ENCODE measurements at places on chromosomes 16 and 17. TPM values are rescaled to one million over a fixed set of nuclear protein-coding genes. Genes with fewer than 3 reads are reported as not detected.
A peak's percentile ranks its signal among the peaks of the same experiment; 100 is the strongest.

Gene TOX3
- total RNA-seq: 2.1 TPM

Gene MYH4
- total RNA-seq: not detected

Gene ZNF624
- total RNA-seq: 1.8 TPM

Gene GFAP
- 0.42 TPM for total RNA-seq

Gene OR1F1
- not detected for total RNA-seq

Gene GNPTG
- 31.4 TPM for total RNA-seq

Gene VAT1L
- total RNA-seq: 0.17 TPM

Gene TOM1L2
- total RNA-seq: 5.0 TPM

Gene PRR29
- not detected for total RNA-seq

Gene ST6GALNAC1
- 2.1 TPM for total RNA-seq

Gene MYH2
- total RNA-seq: 0.23 TPM

Gene SDR42E1
- total RNA-seq: 6.5 TPM

Gene SMPD3
- total RNA-seq: 10.6 TPM

Gene TM4SF5
- 32.5 TPM for total RNA-seq

- DNase-seq: no peak
These were observed 34.4 kb downstream of the PMFBP1 start for GRCh38 chr16:72137380-72138063.

DNA sequence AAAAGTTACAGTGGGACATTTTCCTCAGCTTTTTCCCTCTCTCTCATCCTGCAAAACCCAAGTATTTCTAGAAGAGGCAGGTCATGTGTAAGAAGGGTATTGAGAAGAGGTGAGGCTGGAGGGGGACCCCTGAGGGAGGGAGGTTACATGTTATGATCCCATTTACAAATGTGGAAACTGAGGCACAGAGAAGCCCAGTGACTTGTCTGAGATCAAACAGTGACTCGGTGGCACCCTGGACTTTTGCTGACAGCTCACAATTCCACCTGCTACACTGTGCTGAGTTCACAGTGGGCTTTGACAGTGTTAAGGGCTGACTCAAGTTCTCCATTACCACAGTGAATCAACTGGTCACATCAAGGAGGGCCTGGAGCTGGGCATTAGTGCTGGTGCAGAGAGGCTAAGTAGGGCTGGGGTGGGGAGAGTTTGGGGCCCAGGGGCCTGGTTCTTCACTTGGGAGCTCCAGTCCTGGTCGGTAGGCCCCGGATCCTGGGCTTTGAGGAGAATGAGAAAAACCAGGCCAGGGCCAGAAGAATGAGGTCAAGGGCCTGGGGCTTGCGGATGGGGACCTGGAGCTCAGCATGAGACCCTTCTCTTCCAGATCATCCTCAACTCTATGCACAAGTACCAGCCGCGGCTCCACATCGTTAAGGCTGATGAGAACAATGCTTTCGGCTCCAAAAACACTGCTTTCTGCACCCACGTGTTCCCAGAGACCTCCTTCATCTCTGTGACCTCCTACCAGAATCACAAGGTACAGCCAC, 26.0 kb downstream of the TBX4 start:
- no peak for DNase-seq

DNA sequence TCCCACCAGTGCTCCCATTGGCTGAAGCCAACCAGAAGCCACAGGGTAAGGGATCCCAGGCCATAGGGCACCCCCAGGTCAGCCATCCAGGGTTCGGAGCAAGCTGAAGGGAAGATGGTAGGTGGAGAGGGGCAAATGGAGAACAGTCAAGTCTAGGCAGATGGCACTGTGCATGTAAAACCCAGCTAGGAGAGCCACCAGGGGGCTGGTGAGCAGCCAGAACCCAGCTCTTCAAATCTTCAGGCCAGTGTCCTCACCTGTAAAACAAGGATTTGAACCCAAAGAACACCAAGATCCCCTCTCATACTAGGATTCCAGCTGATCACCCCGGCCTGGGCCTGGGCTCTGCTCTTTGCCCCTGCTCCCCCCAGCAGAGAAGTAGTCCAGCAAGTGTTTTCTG, 43.5 kb downstream of the GINS3 start:
- no peak for DNase-seq

- no peak for DNase-seq
These were observed 10.3 kb downstream of the MPP3 start for GRCh38 chr17:43822570-43823190.

DNA sequence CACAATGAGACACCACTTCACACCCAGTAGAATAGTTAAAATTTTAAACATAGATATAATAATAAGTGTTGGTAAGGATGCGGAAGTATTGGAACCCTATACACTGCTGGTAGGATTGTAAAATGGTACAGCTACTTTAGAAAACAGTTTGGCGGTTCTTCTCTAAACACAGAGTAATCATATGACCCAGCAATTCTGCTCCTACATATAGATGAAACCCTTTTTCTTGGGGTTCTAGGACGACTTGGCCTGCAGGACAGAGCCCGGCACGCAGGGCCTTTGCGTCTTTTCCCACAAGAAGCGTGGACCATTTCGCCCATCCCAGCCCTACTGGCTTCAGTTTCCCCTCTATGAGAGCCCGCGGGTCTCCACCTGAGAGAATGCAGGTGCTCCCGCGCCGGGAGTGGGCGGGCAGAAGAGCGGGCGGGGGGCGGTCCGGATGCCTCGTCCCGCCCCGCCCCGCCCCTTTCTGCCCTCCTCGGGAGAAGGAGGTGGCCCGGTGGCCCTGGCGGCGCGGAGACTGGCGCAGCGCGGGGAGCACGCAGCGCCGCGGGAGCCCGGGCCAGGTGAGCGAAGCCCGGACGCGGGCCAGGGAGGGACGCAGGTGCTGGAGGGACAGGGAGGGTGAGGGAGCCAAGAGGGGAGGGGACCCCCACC, at the start of gene SDR42E2:
Gene SDR42E2 (plus strand): TSS at position 508 of the 657 bp plus-strand sequence. CDS start 3,077 bp downstream, outside the sequence.
- DNase-seq: no peak

GRCh38 chr17:68195667-68196393, 52.0 kb upstream of the AMZ2 start:
- DNase-seq: no peak

- DNase-seq: peak; percentile 95
These were observed at the start of gene COQ7 for GRCh38 chr16:19067349-19068236. COQ7 (plus strand) TSS chr16:19067614; CDS start chr16:19067665, 51 bp downstream.

DNA sequence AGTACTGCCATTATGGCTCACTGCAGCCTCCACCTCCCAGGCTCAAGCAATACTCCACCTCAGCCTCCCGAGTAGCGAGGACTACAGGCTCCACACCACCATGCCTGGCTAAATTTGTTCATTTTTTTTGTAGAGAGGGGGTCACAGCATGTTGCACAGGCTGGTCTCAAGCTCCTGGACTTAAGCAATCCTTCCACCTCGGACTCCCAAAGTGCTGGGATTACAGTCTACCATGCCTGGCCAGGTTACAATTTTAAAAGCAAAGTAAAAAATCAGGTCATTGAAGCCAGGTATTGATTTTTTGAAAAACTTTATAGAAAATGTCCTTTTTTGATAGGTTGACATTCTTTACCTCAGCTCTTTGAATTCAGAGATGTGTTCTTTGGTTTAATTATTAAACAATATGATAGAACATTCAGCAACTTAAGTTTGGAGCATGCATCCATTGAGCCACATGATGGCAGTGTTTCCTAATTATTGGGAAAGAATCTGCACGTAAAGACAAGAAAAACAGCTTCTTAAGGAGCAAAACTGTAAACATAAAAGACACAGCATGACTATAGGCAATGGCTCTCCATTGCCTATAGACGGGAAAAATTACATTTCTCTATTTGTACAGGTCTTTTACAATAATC, 1.7 kb upstream of the SLC16A11 start:
- DNase-seq: no peak

DNA sequence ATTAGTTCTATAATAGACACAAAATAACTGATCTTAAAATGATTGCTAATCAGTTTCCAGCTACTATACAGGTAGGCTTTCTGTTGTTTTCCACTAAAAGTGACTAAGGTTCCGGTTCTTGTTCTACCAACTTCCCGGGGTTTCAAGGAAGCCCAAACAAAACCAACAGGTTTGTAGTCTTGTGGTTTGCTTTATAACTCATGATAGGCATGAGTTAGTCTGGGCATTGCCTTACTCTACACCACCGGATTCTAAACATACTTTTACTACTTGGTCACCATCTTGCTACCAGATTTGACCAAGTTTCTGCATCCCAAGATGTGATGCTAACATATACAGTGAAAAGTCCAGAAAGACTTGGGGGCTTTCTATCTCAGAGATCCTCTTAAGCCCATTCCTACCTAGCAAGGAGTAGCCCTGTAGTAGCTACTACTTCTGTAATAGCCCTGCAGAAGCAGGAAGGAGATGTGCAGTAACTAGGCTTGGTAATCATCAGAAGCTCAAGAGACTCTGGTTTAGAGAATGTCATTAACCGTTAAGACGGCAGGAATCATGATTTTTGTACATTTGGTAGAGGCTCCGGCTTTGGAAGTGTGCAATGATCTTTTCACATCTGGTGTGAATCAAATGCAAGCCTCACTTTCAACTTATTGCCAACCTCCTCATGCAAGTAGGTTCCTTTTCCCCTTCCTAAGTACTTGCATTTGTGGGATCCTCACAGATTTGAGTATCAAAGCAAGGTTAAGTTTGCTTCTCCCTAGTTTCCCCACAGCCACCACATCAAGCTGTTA, 1.6 kb downstream of the FAM117A start:
- no peak for DNase-seq

- DNase-seq: no peak
These were observed 28.0 kb downstream of the NXN start for GRCh38 chr17:951325-952132.

- DNase-seq: no peak
These were observed 9.0 kb downstream of the ZNF23 start for GRCh38 chr16:71453036-71453435.

GRCh38 chr16:89009343-89010209, 32.6 kb upstream of the CBFA2T3 start:
- DNase-seq: no peak

DNA sequence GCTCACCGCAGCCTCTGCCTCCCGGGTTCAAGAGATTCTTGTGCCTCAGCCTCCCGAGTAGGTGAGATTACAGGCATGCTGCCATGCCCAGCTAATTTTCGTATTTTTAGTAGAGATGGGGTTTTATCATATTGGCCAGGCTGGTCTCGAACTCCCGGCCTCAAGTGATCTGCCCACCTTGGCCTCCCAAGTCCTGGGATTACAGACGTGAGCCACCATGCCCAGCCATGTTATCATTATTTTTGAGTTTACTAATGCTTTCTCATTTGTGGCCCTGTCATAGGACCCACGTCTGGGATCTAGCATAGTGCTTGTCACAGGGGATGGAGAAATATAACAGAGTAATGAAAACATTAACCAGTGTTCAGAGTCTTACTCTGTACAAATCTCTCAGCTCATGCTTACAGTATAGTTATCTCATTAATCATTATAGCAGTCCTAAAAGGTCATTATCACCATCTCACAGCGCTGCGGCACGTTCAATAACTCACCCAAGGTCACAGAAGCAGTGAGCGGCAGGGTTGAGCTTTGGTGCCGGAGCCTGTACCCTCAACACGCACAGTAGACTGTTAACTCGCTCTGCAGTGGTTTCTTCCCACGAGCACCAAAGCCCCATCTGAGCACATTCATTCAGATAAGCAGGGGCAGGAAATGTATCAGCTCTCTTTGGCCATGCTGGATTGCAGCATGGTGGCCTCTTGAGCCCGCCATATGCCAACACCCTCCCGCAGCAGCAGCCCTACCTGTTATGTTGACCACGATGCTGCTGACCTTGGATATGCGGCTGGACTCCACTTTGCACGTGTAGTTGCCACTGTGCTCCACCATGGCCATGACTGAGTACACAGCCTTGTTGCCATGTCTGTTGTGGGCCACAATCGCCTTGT, 21.4 kb downstream of the PECAM1 start:
- DNase-seq: no peak

GRCh38 chr17:57463103-57463885, 207.0 kb downstream of the MSI2 start:
- DNase-seq: no peak

GRCh38 chr16:85562093-85562786, 50.9 kb upstream of the GSE1 start:
- no peak for DNase-seq

DNA sequence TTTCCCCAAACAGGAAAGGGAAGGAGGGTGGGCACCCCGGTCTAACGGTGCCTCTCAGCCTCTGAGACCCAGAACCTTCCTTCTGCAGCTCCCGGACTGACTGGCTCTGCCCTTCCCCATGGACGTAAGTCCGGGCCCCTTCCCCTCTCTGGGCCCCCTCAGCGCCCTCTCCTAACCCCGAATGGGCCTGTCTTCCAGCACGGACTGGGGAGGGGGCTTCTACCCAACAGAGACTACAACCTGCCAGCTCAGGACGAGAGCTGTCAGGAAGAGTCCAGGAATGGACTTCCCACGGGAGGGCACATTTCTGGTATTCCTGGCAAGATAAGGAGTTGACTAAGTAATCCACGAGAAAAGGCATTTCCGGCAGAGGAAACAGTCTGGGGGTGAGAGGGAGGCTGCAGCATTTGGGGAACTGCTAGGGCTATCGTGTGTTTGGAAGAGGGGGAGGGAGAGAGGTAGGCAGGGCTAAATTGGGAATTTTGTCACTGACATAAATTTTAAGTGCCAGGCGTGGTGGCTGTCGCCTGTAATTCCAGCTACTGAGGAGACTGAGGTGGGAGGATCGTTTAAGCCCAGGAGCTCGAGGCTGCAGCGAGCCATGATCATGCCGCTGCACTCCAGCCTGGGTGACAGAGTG, 12.1 kb upstream of the ALDOA start:
- DNase-seq: no peak

DNA sequence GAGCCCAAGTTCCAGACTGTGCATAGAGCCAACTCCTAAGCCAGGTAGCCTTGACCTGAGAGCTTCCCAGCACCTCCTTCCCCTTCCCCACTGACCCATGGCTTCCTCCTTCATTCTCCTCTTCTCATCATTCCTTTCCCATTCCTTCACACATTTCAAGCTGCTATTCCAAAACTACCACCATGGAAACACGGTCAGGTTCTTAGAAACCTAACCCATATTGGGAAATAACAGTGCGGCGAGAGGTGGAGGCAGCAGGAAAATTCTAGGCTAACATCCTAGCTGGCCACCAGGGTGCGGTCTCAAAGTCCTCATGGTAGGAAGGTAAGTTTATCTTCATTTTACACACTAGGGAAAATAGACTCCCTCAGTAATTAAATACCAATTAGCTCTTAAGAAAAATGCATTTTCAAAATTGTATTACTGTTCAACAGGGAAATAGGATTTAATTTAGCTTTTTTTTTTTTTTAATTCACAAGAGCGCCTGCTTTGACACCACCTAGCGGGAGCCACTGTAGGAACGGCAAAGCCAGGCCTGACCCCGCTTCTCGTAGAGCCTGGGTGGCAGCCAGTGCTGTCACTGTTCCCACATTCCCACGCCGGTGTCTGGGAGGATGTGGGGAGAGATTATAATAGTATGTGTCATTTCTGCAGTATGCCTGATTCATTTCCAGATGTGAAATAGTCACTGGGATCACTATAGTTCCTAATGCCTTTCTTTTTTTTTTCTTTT, 14.0 kb upstream of the SPHK1 start:
- DNase-seq: no peak

DNA sequence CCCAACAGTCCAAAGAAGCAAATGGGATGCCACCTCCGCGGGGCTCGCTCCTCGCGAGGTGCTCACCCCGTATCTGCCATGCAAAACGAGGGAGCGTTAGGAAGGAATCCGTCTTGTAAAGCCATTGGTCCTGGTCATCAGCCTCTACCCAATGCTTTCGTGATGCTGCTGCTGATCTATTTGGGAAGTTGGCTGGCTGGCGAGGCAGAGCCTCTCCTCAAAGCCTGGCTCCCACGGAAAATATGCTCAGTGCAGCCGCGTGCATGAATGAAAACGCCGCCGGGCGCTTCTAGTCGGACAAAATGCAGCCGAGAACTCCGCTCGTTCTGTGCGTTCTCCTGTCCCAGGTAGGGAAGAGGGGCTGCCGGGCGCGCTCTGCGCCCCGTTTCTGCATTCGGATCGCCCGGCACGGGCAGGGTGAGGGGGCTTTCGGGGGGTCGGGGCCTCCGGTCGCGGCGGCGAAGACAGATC, at the start of gene CDH13:
Gene CDH13 (plus strand): TSS at position 179 of the 471 bp plus-strand sequence.
- DNase-seq: no peak

GRCh38 chr16:66911801-66912200, 6.9 kb downstream of the CDH16 start:
- no peak for DNase-seq
